Mononuclear cell (primary cell): ENCODE measurements at places on chromosomes 1 and 21. TPM values are rescaled to one million over a fixed set of nuclear protein-coding genes. Genes with fewer than 3 reads are reported as not detected.

C1orf56 gene
- total RNA-seq: 0.31 TPM

RIPK4 gene
- 0.31 TPM for total RNA-seq

KDF1 gene
- 0.63 TPM for total RNA-seq

PUM1 gene
- 154 TPM for total RNA-seq

LMX1A gene
- not detected for total RNA-seq

SPATA1 gene
- total RNA-seq: 0.73 TPM

KCND3 gene
- 0.31 TPM for total RNA-seq

ZBTB40 gene
- total RNA-seq: 14.8 TPM

ITLN2 gene
- total RNA-seq: not detected

APCS gene
- total RNA-seq: not detected

PADI2 gene
- 9.1 TPM for total RNA-seq

PBX1 gene
- 4.2 TPM for total RNA-seq

ERO1B gene
- total RNA-seq: 16.6 TPM

ZYG11A gene
- total RNA-seq: 0.31 TPM

CFAP57 gene
- total RNA-seq: 0.10 TPM

GPR161 gene
- total RNA-seq: 0.10 TPM

KRTAP11-1 gene
- not detected for total RNA-seq

TRNP1 gene
- 1.2 TPM for total RNA-seq

FCGR3B gene
- 2.3 TPM for total RNA-seq

AGRN gene
- 2.6 TPM for total RNA-seq

CD53 gene
- 334 TPM for total RNA-seq

RAB4A gene
- 20.9 TPM for total RNA-seq

GNAT2 gene
- not detected for total RNA-seq

APOBEC4 gene
- total RNA-seq: 0.10 TPM

ICOSLG gene
- 15.4 TPM for total RNA-seq

DNASE2B gene
- not detected for total RNA-seq

PDC gene
- total RNA-seq: not detected

FAM72C gene
- total RNA-seq: 0.10 TPM

SYTL1 gene
- total RNA-seq: 44.3 TPM

GSTM1 gene
- not detected for total RNA-seq
